Calu3 (cell line): ENCODE measurements at places on chromosomes 2 and 18. TPM values are rescaled to one million over a fixed set of nuclear protein-coding genes. Genes with fewer than 3 reads are reported as not detected.

- DNase-seq, result no peak
- peaks cover 12% of the 10 kb centered on the region for H3K4me1 ChIP-seq
- H3K36me3 ChIP-seq, result peaks cover 6% of the 10 kb centered on the region
- H3K27me3 ChIP-seq, result no peaks in the 10 kb centered on the region
- H3K4me3 ChIP-seq, result no peak overlapping the region
Measured at GRCh38 chr18:48789259-48789812, 161.4 kb downstream of the SMAD7 start.

DNA sequence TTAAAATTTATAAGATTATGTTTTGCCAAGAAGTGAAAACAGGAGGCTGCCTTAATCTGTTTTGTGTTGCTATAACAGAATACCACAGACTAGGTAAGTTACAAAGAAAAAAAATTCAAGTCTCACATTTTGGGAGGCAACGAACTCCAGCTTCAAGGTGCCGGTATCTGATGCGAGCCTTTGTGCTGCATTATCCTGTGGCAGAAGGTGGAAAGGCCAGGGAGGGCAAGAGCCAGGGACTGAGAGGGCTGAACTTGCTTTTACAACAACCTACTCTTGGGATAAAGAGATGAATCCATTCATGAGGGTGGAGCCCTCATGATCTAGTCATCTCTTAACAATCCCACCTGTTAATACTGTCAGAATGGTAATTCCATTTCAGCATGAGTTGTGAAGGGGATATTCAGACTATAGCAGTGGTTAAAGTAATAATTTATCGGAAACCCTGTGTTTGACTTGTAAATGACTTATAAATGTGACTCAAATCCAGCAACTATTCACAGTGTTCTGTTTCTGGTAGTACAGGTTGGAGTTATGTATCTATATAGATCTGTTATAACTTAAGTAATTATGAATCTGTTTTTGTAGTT lies 3.7 kb downstream of the MTX2 start:
- H3K27ac ChIP-seq, result no peak overlapping the region
- peaks cover 13% of the 10 kb centered on the region for H3K4me1 ChIP-seq
- no peak for DNase-seq
- no peaks in the 10 kb centered on the region for H3K27me3 ChIP-seq
- H3K36me3 ChIP-seq, result peaks cover 20% of the 10 kb centered on the region

DNA sequence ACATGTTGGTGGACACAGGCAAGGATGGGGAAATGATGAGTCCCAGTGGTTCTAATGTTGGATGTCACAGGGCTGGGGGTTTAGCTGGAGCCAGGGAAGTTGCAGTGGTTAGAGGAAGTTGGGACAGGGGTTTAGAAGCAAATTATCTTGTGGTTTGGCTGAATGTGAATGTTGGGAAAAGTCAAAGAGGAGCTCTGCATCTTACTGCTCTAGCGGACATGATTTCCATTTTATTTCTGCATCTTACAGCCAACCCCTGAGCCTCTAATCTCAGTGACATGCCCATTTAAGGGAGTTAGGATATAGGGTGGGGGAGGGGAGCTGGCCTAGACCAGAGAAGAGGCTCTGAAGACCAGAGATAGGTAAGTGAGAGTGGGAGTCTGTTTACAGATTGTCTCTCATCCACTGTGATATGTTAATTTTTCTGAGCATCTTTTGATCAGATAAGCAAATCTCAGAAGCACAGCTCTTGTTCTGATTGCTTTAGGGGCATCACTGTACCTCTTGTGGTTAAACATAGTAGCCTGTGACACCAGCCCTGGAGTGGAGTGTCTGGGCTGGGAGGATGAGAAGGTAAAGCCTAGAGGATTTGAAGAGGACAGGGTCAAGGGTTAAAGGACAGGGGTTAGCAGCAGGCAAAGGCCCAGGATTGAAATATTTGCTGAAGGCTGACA lies 43.6 kb downstream of the SETBP1 start:
- DNase-seq, result no peak
- H3K4me3 ChIP-seq, result no peak overlapping the region
- H3K27me3 ChIP-seq, result no peaks in the 10 kb centered on the region

- H3K4me1 ChIP-seq, result no peaks in the 10 kb centered on the region
- H3K27me3 ChIP-seq, result peaks cover 75% of the 10 kb centered on the region
- no peak overlapping the region for H3K27ac ChIP-seq
Measured at GRCh38 chr2:219308142-219309101, 779 bp downstream of the PTPRN start.

The VAMP8 gene
- total RNA-seq, result 90.8 and 107 TPM in 2 replicates
